CD4-positive, alpha-beta T cell treated with Interleukin-15 for 1 hour (primary cell): ENCODE measurements at places on chromosomes 7 and 10.

- no peak for DNase-seq
Observed at GRCh38 chr7:70591643-70592042, 540.3 kb upstream of the GALNT17 start.

GRCh38 chr7:48168159-48168558 is 3.1 kb upstream of the ABCA13 start:
- no peak for DNase-seq

DNA sequence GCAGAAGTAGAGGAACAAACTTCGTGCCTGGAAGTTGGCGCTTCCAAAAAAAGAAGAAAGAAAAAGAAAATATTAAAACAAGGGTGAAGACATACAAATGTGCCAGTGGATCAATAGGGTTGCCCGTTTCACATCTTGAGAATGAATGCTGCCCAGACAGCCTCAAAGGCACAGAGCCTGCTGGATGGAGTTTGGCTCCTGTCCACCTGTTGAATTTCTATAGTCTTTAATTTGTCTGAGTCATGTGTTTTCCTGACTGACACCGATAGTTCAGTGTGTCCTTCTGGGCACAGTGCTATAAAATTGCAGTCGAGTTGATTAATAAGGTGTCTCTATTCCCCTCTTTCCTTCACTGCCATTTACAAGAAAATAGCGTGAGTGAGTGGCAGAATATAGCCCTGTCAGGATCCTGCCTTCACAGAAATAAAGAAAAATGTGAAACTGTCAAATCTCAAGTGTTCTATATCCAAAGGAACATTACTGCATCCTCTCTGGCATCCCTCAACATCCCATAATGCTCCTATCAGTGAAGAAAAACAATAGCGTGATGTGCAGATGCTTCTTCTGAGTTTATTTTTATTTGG is 471.3 kb upstream of the AUTS2 start:
- DNase-seq, result no peak

DNA sequence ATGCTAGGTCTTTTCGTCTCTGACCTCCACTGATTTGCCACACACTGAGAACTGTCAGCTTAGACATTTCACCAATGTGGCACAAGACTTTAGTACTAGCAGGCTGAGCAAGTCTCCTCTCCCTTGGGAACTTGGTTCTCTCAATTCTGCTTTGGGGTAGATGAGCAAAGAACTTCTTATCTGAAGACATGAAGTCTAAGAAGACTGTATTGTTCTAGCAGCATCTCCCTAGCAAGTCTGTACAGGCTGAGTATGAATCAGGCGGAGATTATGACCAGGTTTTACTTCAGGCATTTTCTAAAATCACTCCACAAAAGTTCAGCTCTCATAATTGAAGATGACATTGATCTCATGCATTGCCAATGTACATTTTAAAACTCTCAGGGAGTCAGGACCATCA is 23.8 kb upstream of the STN1 start:
- no peak for DNase-seq

GRCh38 chr7:68619526-68619925 is 978.7 kb upstream of the AUTS2 start:
- DNase-seq, result no peak

DNA sequence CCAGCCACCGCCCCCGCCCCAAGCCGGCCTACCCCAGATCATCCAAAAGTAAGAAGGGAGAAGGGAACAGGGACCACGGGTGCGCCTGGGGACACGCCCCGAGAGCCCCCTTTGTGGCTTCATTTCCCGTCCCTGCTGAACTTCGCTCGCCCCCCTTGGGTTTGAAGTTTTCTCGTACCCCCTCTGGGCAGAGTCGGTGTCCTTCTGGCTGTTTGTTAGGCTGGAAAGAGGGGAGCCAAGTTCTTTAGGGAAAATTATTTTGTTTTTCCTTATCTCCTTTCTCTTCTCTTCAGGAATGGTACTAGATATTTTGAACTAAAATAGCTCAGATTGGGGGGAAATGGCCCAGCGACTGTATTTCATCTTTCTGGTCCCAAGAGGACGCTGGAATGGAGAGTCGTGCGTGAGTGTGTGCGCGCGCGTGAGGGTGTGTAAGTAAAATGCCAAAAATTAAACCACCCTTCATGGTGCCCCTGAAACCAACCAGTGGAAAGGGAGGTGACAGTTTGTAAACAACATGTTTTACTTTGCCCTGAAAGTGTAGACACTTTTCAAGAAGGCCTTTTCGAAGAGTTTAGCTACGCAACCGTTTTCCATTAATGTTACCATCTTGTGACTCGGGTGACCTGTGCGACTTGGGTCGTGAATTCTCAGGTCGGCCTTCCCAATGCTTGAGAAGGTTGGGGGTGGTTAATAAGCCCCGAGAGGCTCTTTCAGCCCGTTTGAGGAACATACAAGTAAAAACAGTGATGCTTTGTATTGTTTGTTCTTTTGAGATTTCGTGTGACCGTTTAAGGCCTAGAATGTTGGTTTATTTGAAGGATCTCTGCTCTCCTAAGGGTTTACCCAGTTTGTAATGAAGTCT is 694 bp downstream of the RBM20 start:
- no peak for DNase-seq

DNA sequence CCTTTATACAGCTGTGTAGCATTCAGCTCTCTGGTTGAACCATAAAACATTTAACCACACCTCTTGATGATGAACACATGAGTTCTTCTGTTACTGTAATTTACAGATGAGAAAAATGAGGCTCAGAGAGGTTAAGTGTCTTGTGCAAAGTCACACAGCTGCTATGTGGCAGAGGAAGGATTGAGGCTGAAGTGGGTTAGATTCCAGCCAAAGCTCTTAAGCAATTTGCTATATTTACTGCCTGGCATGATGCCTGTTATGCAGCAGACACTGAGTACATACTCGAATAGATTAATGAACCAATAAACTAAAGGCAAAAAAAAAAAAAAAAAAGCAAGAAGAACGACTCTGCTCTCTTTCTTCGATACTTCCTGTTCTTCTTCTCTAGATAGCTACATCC is 35.7 kb downstream of the GFRA1 start:
- no peak for DNase-seq

- no peak for DNase-seq
Observed at GRCh38 chr7:157465891-157466866, 129.4 kb downstream of the DNAJB6 start.

DNA sequence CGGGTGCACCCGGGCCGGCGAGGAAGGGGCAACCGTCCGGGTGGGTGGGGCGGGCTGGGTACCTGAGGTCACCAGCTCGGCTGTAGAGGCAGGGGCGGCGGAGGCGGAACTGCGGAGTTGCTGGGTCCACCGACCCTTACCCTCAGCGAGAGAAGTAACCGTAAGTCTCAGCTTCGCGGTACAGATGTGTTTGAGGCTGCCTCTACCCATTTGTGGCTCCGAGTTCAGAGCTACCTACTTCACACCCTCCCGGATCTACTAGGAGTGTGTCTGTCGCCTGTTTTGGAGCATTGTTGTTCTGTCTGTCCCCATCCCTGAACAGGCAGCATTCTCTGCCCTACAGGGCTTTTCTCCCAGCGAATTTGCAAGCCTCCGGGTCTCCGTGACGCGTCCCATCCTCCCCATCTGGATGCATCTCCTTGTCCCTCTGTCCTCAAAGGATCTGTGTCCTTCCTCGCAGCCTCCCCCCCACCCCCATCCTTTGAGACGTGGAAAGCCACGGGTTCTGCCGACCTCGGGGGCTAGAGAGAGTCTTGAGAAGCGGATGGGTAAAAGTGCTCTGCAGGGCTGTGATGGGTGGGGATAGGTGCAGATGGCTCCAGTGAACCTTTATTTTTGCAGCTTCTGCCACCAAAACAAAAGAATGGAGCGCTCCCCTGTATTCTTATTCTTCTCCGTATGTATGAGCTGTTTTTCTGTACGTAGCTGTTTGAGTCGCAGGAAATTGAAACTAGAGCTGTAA is 757 bp downstream of the ANKIB1 start:
- DNase-seq, result peak; percentile 19

GRCh38 chr10:120943542-120943941 is 92.4 kb downstream of the WDR11 start:
- DNase-seq, result no peak
